ENCODE measurements at places on chromosomes 16 and 17.

DNA sequence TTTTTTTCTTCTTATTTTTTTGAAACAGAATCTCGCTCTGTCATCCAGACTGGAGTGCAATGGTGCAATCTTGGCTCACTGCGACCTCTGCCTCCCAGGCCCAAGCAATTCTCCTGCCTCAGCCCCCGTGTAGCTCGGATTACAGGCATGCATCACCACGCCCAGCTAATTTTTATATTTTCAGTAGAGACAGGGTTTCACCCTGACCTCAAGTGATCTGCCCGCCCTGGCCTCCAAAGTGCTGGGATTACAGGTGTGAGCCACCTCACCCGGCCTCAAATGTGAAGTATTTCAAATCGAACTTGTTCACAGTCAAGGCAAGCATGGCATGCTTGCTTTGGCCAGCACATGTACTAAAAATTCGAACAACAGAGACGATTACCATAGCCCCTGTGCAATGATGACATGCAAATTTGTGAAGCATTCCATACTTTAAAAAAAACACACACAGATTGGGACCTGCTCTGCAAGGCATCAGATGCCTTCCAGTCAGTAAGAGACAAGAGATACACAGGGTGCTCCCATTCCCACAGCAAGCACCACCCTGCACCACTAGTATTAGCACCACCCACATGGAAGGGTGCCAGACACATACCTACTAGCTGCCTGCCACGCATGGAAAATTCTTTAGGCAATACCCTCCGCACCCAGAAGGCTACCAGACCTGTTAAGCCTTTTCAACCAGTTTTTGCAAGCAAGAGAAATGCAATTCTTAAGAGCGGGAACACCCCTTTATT is 47.2 kb downstream of the ANKRD11 start:
- H3K36me3 ChIP-seq, result no peaks in the 10 kb centered on the region
- H3K27me3 ChIP-seq, result no peaks in the 10 kb centered on the region
- DNase-seq, result no peak
- H3K27ac ChIP-seq, result peak overlapping the region; percentile 9

DNA sequence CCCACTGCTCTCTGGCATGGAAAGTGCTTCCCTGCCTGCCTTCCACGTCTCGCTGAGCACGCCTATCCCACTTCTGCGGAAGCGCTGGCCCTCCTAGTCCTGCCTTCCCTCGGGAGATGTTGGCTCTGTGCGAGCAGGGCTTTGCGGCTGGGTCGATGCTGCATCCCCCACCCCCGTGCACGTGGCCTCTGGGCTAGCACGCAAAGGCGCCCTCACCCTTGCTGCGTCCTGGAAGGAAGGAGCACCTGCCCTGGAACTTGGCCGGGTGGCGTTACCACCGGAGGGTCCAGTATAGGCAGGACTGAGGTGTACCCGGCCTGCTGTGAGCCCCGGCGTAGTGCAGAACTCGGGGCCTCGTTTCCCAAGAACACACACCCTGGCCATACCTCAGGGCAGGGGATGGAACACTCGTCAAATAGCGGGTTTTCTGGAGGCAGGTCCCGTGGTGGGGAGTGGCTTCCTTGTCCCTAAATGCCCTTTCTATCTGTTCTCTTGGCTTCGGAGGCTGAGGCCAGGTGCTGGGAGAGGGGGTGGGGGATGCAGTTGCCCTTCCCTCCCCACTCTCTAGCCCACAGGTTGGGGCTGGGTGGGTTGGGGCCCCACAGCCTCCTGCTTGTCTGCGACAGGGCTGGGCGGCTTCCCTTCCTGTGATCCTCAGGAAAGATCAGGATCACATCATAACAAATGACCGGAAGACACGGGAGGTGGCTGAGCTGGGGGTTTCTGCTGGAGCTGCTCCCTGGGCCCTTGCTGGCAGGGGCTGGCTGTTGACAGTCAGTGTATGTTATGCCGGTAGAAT is 17.4 kb downstream of the BAIAP2 start:
- H3K4me1 ChIP-seq, result no peaks in the 10 kb centered on the region
- no peak overlapping the region for H3K4me3 ChIP-seq

DNA sequence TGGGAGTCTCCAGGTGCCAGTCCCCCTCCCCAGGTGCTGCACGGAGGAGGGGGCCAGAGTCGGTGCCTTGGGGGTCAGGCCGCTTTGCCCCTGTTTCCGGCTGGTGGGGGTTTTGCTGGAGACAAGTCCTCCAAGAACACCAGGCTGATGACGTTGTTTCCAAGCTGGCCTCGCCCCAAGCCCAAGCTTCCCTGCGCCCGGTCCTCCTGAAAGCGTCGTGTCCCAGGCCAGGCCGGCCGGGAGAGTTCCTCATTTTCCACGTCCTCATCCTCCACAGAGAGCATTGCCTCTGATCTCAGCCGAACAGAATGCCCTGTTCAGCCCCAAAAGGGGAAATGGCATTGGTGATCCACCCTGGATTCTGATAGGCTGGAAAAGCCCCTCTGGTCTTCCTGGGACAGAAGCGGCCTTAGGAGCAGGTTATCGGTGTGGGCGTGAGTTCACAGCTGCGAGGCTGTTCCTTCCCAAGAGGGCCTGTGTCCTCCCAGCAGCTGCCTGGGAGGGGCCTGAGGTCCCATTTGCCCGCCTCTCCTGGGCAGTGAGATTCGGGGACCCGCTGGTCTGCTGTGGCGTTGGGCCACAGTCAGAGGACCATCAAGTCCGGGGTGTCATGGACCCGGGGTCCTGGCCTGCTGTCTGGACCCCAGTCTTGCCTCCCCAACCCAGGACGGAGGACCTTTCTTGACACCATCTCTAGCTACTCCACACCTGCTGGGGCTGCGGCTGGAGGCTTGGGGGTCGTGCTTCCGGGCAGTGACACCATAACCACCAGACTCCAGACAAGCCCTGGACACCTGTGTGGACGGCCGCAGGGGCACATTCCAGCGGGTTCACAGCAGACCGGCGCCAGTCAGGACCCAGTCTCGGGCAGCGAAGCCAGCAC is 7.1 kb downstream of the SOX8 start:
- H3K27ac ChIP-seq, result no peak overlapping the region
- H3K4me3 ChIP-seq, result no peak overlapping the region
- DNase-seq, result peak; percentile 75

DNA sequence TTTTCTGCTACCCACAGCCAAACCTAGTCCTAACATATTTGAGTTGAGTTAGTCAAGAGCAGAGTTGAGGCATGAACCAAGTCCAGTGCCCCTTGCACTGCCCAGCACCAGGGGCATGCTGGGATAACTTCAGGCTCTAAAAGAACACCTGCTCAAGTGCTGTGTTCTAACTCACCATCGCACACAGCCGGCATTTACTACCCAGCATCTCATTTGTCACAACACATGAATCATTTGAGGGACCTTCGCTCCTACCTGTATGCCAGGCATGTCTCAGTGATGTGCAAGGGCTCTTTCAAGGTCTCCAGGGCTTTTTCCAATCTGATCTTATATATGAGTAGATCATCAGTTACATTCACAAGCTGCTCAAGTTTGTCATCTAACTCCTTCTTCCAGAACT is 12.6 kb downstream of the TEKT1 start:
- H3K27me3 ChIP-seq, result no peaks in the 10 kb centered on the region
- no peaks in the 10 kb centered on the region for H3K36me3 ChIP-seq
- H3K4me1 ChIP-seq, result no peaks in the 10 kb centered on the region
- DNase-seq, result no peak
- H3K27ac ChIP-seq, result no peak overlapping the region

GRCh38 chr17:40075201-40075941 is 12.6 kb downstream of the THRA start:
- H3K4me1 ChIP-seq, result peaks cover 3% of the 10 kb centered on the region
- peak; percentile 95 for DNase-seq
- H3K36me3 ChIP-seq, result no peaks in the 10 kb centered on the region
- no peak overlapping the region for H3K4me3 ChIP-seq
- H3K27ac ChIP-seq, result no peak overlapping the region
- no peaks in the 10 kb centered on the region for H3K27me3 ChIP-seq

GRCh38 chr16:50618238-50618918 is 62.7 kb downstream of the SNX20 start:
- no peaks in the 10 kb centered on the region for H3K4me1 ChIP-seq
- no peak overlapping the region for H3K4me3 ChIP-seq
- no peak overlapping the region for H3K27ac ChIP-seq
- no peaks in the 10 kb centered on the region for H3K36me3 ChIP-seq
- DNase-seq, result no peak

DNA sequence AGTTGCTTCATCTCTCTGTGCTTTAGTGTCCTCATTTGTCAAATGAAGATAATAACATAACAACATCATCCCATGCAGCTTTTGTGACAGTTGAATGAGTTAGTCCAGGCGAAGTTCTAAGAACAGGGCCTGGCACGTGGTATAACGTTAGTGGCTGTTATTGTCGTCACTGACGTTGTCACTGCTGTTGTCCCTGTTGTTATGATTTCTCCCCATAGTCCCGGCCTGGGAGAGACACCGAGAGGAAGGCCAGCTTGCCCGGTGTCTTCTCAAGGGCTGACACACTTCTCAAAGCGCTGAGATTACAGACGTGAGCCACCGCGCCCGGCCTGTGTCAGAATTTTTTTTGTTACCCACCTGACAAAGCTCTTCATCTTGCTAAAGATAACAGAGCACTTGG is 29.9 kb downstream of the ABR start:
- no peaks in the 10 kb centered on the region for H3K4me1 ChIP-seq
- H3K36me3 ChIP-seq, result peaks cover 1% of the 10 kb centered on the region
- H3K27me3 ChIP-seq, result no peaks in the 10 kb centered on the region
- no peak overlapping the region for H3K27ac ChIP-seq
- no peak overlapping the region for H3K4me3 ChIP-seq

GRCh38 chr16:73543331-73543969 is 495.5 kb upstream of the ZFHX3 start:
- no peaks in the 10 kb centered on the region for H3K27me3 ChIP-seq
- H3K4me3 ChIP-seq, result no peak overlapping the region
- no peaks in the 10 kb centered on the region for H3K36me3 ChIP-seq
- H3K27ac ChIP-seq, result no peak overlapping the region

DNA sequence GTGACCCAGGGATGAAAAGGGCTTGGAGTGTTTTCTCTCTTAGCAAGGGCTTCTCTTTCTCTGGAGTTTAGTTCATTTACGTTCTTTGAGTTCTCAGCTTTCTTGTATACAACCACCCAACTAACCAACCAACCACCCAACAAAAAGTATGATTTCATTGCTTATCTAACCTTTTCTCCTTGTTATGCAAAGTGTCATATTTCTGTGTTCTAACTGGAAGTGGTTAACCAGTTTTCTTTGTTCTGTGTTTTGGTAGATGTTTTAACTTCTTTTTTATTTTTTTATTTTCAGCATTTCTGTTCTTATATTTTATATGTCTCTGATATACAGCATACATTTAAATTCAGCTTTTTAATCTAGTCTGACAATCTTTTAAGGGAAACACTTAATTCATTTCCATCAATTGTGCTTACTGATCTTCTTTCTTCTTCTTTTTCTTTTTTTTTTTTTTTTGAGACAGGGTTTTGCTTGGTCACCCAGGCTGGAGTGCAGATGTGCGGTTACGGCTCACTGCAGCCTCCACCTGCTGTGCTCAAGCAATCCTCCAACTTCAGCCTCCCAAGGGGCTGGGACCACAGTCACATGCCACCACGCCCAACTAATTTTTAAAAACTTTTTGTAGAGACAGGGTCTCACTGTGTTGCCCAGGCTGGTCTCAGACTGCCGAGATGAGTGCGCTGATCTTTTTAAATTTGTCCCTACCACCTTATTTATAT is 29.6 kb downstream of the NLK start:
- no peaks in the 10 kb centered on the region for H3K36me3 ChIP-seq
- no peak overlapping the region for H3K27ac ChIP-seq
- H3K4me3 ChIP-seq, result no peak overlapping the region
- H3K4me1 ChIP-seq, result no peaks in the 10 kb centered on the region
- no peaks in the 10 kb centered on the region for H3K27me3 ChIP-seq

DNA sequence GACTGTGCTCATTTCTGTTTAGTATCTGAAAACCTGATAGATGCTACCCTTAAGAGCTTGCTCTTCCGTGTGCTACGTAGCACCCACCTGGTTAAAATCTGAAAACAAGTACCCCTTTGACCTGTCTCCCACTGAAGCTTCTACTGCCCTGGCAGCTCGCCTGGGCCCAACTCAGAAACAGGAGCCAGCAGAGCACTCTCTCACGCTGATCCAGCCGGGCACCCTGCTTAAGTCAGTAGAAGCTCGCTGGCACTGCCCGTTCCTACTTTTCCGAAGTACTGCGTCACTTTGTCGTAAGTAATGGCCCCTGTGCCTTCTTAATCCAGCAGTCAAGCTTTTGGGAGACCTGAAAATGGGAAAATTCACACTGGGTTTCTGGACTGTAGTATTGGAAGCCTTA is 18.9 kb downstream of the NTAN1 start:
- no peak overlapping the region for H3K4me3 ChIP-seq
- peaks cover 6% of the 10 kb centered on the region for H3K36me3 ChIP-seq
- no peak overlapping the region for H3K27ac ChIP-seq
- no peak for DNase-seq

DNA sequence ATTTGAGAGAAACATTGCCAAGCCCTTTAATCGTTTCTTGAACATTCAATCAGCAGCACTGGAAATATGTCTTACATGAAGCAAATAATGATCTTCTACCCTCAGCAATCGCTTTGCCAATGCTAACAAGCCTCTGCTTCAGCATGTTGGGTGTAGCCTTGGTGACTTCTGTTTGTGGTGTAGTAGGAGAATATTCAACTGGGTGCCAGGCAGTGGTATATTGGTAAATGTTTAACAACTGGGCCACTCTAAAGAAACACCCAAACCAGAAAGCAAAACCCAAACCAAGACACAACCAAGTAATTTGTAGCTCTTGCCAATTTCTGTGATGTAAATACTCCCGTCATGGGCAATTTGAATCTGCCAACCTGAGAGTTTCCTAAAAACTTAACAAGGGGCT is 9.7 kb downstream of the CDH13 start:
- no peaks in the 10 kb centered on the region for H3K36me3 ChIP-seq
- no peak for DNase-seq
- H3K4me3 ChIP-seq, result no peak overlapping the region
- H3K27ac ChIP-seq, result no peak overlapping the region

DNA sequence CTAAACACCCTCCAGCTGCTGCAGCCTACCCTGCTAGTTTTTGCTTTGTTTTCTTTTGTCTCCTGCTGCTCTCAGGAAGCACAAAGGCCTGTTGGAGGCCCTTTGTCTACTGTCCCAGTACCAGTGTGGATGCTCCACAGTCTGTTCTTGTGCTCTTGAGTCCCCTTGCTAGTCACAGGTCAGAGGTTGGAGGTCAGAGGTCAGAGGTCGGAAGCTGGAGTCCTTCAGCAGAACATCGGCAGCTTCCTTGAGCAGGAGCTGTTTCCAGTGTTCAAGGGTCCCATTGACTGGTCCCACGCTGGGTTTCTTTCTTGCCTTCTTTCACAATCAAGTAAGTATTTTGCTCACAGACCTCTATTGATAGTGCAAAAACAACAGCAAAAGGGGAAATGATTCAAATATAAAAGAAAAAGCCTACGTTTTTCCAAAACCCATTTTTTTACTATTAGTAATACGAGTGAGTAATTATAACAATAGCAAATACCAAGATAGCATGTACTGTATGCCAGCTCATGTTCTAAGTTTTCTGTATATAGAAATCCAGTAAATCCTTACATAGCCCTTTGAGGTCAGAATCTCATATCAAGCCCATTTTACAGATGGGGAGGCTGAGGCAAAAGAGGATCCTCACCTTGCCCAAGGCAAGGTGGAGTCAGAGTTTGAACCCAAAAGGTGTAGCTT is 10.9 kb upstream of the IL34 start:
- DNase-seq, result no peak
- H3K27ac ChIP-seq, result peak overlapping the region; percentile 93
- H3K36me3 ChIP-seq, result no peaks in the 10 kb centered on the region
- no peaks in the 10 kb centered on the region for H3K4me1 ChIP-seq
- H3K27me3 ChIP-seq, result no peaks in the 10 kb centered on the region
- H3K4me3 ChIP-seq, result no peak overlapping the region

GRCh38 chr17:50107790-50108414 is 12.8 kb downstream of the PDK2 start:
- H3K36me3 ChIP-seq, result peaks cover 3% of the 10 kb centered on the region
- no peaks in the 10 kb centered on the region for H3K27me3 ChIP-seq
- no peak overlapping the region for H3K27ac ChIP-seq
- DNase-seq, result no peak

Data from aorta (tissue), 5 donors.